Thyroid gland (tissue), 4 donors: ENCODE measurements at places on chromosomes 7 and 10.
A peak's percentile ranks its signal among the peaks of the same experiment; 100 is the strongest.

DNA sequence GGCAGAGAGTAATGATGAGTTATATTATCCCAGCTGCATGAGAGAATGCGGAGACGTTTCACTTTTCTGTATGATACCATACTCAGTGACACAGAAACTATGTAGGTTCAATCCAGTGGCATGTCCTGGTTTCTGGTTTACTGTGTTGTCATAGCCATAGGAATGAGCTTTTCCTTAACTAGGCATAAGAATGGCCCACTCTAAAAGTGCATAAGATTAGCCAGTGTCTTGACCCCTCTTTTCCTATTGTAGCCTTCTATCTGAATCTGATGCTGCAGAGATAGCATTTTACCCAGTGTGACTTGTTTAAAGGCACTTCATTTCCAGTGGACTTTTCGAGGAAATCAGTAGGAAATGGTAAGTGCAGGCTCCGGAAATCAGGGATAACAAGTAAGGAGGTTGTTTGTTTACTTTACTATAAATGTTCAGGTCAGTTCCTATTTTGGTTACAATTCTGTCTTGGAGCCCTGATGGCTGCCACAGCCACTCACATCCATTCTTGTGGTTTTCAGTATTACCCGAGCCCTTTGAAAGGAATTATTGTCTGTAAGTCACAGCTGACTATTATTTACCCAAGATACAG, 70.5 kb downstream of the SEMA3A start:
- DNase-seq = no peak

- DNase-seq = no peak
Measured at GRCh38 chr7:42914009-42914408, 2.1 kb upstream of the C7orf25 start.

DNA sequence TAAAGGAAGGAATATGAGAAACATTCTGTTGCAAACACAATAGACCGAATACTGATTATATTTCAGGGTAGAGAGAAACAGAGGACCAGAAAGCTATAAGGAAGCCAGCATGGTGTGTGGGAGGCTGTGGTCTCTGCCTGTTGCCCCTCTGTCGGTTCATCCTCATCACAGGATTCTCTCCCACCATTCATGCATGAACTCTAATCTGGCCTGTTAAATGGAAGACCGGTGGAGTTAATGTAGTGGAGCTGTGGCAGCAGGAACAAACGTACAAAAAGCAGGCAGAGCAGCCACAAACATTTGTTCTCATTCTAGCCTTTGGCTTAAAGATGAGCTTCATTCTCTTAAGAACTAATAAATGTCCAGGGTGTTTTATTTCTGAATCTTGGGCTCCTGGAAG, 902.4 kb downstream of the LRMDA start:
- DNase-seq = no peak

DNA sequence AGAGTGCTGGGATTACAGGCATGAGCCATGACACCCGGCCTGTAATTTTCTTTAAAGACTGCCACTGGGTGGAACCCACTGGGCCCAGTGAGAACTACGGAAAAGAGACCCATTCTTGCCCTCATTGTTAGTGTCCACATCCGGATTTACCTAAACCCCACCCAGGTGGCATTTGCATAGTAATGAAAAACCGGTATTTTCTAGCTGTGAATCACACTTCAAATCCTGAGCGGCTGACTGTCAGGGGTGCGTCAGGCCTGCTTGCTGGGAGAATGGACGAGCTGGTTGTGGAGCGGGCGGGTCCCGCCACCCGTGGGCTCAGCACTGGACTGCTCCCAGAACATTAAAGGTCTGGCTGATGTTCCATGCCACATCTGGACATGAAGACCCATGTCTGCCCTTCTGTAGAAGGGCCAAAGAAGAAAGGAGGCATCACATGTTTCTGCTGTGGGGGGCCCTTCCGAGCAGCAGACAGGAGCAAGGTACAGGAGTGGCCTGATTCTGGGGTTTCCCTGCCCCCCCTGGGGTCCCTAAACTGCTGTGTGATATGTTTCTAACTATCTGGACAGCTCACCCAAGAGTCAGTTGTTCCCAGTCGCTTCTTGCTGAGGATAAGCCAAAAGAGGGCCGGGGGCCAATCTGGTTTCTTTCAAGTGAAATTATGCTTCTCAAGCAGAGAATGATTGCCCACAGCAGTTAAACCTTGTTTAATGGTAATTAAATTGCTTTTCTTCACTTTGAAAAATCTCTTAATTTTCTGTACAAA, 46.4 kb downstream of the KIAA1217 start:
- DNase-seq = no peak

DNA sequence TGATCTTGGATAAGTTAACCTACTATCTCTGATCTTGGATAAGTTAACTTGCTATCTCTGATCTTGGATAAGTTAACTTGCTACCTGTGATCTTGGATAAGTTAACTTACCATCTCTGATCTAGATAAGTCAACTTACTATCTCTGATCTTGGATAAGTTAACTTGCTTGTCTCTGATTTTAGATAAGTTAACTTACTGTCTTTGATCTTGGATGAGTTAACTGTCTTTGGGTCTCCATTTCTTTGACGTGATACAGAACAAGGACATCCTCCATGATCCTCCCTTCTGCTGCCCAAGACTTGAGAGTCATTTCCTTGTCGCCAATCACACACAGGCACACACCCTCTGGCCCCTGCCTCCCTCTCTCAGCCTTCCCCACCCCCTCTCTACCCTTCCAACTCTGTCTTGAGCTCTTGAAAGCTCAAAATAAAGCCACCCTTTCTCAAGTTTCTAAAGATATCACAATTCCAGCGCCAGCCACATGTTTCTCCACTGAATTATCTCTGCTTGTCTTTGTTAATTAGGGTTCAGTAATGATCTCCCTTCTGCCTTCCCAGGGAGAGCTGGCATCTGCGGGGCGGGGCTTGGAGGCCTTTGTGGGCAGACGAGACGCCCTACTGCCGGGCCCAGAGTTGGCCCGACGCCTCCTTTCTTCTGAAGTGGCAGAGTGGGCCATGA, 85.1 kb upstream of the GTF2I start:
- peak; percentile 69 for DNase-seq

- no peak for DNase-seq
Measured at GRCh38 chr10:20712774-20713173, 184.3 kb downstream of the NEBL start.

DNA sequence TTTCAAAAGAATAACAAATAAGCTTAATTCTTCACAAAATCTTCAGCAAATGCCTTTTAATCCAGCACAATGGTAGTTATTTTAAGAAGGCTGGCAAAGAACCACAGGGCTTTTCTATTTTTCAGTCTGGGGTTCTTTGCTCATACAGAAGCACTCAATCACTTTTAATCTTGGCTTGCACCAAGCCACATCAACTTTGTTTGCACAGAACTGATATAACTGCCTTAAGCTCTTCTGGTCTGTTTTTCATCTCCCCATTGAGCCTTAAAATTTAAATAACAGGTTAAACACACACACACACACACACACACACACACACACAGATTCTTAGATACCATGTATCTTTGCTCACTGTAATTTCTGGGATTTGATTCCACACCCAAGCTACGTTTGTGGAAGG, 377.0 kb downstream of the GATA3 start:
- no peak for DNase-seq

DNA sequence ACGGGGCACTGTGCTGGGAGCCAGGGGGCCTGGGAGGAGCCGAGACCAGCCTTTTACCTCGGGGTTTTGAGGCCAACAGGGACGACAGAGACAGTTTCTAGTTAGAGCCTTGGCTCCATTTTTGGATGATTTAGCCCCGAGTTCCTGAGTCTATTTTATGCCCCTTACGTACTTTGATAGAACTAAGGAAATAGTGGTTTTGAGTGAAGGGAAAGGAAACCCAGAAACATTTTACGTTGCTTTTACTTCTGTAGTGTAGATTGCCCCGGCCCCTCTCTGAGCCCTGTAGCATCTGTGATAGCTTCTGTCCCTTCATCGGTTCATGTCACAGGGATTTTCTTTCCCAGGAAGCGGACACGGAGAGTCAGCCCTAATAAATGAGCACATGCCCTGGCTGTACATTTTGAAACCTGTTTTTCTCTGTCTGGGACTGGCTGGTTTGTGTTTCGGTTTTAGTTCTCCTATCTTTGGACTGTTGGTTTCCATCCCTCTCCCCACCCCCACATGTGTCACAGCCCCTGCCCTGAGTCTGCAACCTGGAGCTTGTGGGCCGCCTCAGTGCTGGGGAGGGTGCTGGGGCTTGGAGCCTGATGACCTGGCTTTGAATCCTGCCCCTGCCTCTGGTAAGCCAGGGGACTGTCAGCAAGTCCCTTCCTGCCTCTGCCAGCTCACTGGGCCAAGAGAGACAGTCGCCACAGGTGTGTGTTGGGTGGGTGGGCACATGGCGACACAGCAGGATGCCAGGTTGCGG, 6.9 kb upstream of the ORAI2 start:
- no peak for DNase-seq

- DNase-seq = peak; percentile 23
Measured at GRCh38 chr7:70728872-70729552, 402.9 kb upstream of the GALNT17 start.

- peak; percentile 88 for DNase-seq
Measured at GRCh38 chr10:102669206-102670064, 25.2 kb downstream of the TRIM8 start.

DNA sequence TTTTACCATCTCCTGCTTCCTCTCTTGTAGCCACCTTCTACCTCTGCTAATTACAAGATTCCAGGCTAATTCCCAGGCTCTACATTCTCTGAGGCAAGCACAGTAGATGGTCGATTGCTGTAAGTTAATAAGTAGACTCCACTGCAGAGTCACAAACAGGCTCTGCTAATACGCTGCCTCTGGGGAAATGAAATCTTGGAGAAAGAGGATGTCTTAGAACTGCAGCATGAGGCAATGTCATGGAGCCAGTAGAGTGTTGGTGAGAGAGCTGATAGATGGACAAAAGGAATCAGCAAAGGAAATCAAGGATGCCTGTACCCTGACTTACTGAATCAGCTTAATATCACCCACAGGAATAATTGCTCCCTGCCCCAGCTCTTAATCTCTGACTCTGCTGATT, 1260.3 kb downstream of the XPNPEP1 start:
- no peak for DNase-seq

- DNase-seq = no peak
Measured at GRCh38 chr10:50607356-50607925, 16.3 kb downstream of the SGMS1 start.

DNA sequence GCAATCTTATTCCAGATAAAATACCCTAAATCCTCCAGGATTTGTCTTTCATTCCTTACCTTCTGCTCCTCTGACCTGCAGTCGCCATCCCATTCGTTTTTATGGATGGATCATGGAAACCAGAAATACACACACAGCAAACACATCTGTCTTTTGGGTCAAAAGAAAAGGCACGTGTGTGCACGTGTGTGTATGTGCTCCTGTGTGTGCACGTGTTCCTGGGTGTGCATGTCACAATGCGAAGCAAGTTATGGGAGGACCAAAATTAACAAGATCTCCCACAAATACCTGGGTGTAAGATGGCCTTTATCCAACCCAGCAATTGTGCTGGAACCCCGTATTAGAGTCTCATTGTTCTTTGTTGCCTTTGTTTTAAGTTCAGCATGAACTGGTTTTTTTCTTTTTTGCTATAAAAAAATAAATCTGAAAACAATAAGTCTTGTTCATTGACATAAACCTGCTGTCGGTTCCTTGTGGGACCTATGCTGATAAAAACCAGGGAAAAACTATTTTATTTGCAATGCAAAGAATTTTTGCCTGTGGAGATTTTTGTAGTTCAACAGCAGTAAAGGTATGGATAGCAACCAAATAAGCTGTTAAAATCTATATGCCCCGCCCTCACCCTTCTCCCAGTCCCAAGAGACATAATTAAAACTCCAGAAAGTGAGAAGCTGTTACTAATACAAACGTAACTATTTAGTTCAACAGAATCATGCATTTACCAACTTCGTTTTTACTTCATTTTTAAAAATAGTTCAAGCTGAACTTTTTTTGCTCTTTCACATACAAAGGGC, 229.6 kb downstream of the CREB5 start:
- DNase-seq = no peak

GRCh38 chr7:91127959-91128358, 136.3 kb upstream of the FZD1 start:
- no peak for DNase-seq

GRCh38 chr10:25382029-25382810, 207.4 kb downstream of the GPR158 start:
- no peak for DNase-seq

DNA sequence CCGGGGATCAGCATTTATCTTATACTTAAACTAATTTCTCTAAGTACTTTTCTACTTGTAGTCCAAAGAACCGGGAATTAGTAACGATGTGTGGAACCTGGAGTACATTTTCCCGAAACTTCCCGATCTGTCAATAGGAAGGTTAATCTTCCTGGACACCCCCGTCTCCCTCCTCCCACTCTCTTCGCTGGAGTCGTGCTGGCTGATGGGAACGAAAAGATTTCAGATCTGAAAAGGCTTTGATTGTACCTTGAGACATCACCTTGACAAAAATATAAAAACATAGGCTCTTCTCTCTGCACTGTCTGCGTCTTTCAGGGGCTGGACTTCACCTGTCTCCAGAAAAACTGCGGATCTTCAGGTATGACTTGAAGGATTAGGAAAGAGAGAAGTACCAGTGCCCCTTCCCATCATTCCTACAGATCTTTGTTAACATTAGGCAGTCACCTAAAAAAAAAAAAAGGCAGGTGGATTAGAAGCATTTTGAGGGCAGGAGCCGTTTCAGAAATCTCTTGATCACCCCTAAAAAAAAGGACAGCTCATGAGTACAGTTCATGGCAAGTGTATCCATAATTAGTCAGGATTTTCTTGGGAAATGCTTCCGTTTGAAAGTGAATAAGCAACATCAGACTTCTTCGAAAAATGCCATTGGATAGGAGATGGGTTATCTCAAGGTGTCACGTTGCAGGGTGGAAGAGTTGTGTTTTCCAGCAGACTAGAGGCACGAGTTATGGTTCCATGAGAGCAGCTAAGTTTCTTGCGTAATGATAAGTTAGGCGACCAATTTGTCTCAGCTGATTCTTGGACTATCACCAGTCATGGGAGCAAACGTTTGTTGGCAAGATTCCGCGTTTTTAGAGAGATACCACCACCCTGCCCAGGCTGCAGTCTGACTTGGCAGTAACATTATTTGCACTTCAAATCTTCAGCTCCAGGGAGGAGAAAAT, 7.8 kb upstream of the BAMBI start:
- DNase-seq = no peak

DNA sequence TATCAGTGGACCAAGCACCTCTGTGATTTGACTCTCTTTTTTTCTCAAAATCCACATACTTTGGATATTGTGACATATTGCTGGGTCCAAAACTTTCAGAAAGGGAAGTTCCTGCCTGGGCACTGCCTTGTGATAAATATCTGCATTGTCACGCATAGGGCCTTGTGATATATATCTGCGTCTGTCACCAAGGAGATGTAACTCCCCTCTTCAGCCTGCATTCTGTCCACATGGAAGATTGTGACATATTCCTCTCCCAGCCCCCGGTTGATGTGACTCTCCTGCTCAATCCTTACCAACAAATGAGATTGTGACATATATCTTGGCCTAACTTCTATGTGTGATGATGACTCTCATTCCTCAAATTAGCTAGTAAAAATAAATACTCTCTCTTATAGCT, 25.4 kb upstream of the ZNF107 start:
- no peak for DNase-seq

GRCh38 chr7:23470330-23471105, at the start of gene IGF2BP3:
Gene IGF2BP3 (minus strand): TSS chr7:23470491. CDS start chr7:23470110, 381 bp downstream.
- no peak for DNase-seq

- no peak for DNase-seq
Measured at GRCh38 chr7:8063706-8064297, 95.2 kb downstream of the GLCCI1 start.
